ENCODE measurements at places on chromosomes 1 and 21.

DNA sequence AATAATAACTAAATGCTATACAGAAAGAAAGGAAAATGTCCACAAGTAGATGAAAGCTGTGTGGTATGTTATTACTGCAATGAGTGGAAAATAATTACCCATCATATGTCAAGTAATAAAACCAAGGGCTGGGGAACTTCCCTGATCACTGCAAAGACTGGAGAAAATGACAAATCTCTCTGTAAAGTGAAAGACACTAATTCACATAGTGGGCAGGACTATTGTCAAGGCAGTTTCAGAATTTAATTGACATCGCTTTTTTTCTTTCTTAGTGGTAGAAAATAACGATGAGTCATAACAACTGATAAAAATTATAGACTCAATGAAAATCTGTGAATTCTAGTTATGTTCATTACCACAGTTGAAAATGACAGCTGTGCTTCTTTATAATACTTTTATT is 153.7 kb upstream of the ST6GALNAC5 start:
- no peak for DNase-seq

DNA sequence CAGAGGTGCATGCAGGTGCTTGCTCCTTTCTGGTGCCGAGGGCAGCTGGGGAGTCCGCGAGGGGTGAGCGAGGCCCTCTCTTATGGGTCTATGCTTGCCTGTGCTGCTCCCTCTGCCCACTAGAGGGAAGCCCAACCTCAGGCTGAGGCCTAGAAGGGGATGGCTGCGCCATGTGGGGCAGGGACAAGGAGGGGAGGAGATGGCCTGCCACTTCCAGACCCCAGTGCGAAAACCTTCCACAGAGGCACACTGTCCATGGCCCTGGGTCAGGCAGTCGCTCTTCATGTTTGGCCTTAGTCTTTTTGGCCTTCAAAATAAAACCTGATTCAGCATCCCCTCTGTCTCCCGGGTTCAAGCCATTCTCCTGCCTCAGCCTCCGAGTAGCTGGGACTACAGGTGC is 14.0 kb downstream of the RHBG start:
- peak; percentile 65 for DNase-seq

- no peak for DNase-seq
These were observed 31.7 kb downstream of the EIF2D start for GRCh38 chr1:206580438-206581113.

GRCh38 chr1:119587341-119587740 is 60.7 kb downstream of the ZNF697 start:
- no peak for DNase-seq

- DNase-seq: no peak
These were observed 22.0 kb upstream of the FHAD1 start for GRCh38 chr1:15224974-15225373.

DNA sequence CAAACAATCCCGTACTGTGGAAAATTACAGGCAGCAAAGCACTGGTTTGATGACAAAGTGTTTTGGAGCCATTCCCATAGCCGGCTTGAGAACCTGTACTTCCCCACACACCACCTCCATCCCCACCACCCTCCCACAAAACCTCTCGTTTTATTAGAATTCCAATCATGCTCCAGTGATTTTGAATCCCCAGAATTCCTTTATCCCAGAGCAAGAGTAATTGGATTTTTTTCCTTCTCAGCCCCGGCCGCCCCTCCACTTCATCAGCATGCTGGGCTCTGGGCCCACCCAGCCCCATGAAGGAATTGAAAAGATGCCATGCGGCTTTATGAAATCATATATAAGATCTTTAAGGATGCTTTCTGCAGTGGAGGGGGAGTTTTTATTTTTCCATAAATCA is 136.6 kb downstream of the OMA1 start:
- no peak for DNase-seq
